ENCODE measurements at places on chromosomes 5 and 9.
A peak's percentile ranks its signal among the peaks of the same experiment; 100 is the strongest.

- no peak for DNase-seq
Measured at GRCh38 chr9:2480255-2480837, 141.2 kb upstream of the VLDLR start.

- DNase-seq, result peak; percentile 32
Measured at GRCh38 chr9:113148781-113149510, 1.9 kb upstream of the SLC31A2 start.

GRCh38 chr9:87010626-87011025, 63.3 kb upstream of the GAS1 start:
- DNase-seq, result no peak

GRCh38 chr9:127950513-127951289, 13.0 kb upstream of the DPM2 start:
- DNase-seq, result no peak

GRCh38 chr9:88313364-88314220, 74.7 kb upstream of the SPIN1 start:
- peak; percentile 62 for DNase-seq

GRCh38 chr9:106964329-106964728, 101.4 kb downstream of the ZNF462 start:
- DNase-seq, result no peak

GRCh38 chr5:96734871-96735325, 72.7 kb downstream of the CAST start:
- DNase-seq, result no peak

GRCh38 chr5:65084795-65085515, 316.2 kb downstream of the CWC27 start:
- DNase-seq, result no peak

GRCh38 chr5:157502143-157502647, 42.2 kb downstream of the NIPAL4 start:
- DNase-seq, result no peak

GRCh38 chr5:143217804-143218160, 185.7 kb downstream of the NR3C1 start:
- no peak for DNase-seq

- no peak for DNase-seq
Measured at GRCh38 chr9:90544488-90544887, 98.1 kb downstream of the DIRAS2 start.

DNA sequence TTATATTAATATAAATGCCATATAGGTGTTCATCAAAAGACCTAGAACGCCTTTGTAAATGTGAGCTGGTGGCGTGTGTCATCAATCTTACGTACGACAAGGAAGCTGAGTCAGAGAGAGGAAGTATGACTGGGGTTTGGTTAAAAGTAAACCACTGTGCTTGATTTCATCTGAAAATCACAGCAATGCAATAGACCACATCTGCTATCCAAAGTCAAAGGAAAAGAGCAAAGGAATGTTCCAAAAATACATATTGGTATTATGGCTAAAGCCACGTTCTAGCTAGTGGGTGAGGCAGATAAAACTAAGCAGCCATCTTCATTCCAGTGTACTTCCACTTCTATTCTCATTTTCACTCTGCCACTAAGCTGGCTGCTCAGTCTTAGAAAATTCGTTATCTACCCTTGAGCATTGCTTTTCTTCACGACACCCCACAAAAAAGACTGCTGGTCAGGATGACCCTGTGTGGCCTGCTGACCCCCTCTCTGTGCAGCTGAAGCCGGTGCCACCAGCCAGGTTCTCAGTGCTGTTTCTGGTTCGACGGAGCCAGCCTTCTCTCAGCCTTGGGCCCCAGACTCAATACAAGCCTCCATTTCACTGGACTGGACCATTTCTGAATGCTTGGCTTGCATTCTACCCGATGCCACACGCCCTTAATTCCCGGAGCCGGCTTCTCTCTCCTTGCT, 23.8 kb downstream of the SHC3 start:
- no peak for DNase-seq

- DNase-seq, result no peak
Measured at GRCh38 chr5:114243972-114244317, 117.9 kb upstream of the KCNN2 start.

DNA sequence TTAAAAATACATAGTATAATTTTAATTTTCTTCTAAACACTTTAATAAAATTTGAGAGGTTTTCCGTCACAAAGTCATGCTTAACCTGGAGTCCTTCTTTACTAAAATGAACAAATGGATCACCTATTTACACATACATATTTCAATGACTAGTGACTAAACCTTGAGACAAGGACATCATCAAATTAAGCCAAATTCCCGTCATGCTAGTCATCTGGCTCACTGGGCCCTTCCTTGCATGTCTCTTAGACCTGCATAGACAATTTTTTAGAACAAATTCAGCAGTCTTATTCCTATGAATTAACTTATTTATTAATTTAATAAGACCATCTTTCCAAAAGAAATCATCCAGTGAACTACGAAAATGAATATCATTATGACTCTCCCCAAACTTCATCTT, 26.6 kb downstream of the ERAP2 start:
- DNase-seq, result no peak

DNA sequence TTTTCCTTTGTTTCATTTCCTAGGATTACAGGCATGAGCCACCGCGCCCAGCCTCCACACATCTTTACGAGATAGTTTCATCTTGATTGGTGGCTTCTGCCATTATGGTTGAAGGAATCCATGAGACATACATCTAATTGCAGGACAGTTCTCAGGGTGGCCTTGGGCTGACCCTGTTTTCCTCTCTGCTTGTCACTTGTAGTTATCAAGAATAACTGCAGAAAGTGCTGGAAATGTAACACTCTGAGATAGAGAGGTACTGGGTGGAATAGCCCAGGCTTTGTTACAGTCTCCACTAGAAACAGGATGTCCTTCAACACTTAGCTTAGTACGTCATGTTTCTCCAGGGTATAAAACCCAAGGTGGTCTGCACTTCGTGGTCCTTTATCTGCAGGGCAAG, 10.7 kb downstream of the UGT3A2 start:
- DNase-seq, result no peak

GRCh38 chr9:132059361-132059760, 20.3 kb downstream of the MED27 start:
- no peak for DNase-seq
